ENCODE measurements at places on chromosomes 3 and 15.

DNA sequence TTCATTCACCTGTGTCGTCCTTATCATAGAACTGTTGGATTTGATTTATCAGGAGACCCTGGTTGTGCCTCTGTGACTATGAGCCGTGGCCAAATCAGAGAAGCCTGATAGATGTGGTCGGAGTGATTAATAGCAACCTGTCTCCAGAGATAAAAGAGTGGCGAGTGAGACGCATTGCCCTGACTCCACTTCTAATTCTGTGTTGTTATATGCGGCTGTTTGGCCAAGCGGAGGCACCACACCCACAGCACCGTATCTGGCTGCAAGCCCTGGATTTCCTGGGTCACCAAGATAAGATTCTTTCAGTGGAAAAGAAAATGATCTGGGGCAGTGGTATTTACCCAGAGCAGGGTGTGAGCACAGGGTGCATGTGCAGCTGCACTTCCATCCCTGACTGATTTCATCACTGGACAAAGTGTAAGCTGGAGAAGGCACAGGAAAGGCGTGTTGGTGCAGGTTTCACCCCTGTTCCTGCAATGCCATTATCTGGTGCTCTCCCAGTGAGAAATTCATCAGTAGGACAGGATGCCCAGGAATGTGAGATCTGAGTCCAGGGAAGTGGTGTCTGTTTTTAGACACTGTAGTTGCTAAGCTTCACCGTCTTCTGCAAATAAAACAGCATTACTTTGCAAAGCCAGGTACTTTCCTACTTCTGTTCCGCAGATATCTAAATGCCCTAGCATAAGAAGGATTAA is 84.6 kb downstream of the CD47 start:
- DNase-seq = no peak

DNA sequence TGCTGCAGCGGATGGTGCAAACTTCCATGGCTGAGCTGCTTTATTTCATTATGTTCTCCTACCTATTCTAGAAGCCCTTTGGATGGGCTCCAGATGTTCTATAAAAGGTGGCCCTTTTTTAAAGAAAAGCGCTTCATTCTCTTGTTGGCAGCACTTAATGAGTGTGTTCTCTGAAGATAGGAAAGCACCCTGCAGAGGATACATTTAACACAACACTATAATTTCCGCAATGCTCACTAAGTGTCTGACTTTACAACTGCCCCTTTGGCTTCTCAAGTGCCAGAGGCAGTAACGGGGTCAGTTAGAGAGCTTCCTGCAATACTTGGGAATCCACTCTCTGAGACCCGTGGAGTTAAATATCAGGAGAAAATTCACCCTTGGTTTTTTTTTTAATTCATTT is 88.1 kb downstream of the MDFIC2 start:
- DNase-seq = no peak

DNA sequence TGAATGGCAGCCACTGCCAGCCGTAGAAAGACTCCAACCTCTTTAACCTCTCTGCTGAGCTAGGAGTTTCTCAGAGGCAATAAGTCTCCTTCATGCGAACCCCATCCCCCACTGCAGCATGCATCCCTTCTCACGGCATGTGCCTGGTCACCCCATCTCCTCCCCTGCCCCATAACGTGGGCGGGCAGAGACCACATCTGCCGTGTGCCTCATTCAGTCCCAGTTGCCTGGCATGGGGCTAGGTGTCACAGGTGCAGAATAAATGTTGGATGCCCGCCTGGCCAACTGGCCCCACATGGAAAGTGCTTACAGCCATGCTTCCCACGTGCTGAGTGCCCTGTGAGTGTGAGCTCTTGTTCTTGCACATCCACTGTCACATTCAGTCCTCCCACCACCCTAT is 43.5 kb upstream of the NTRK3 start:
- no peak for DNase-seq

DNA sequence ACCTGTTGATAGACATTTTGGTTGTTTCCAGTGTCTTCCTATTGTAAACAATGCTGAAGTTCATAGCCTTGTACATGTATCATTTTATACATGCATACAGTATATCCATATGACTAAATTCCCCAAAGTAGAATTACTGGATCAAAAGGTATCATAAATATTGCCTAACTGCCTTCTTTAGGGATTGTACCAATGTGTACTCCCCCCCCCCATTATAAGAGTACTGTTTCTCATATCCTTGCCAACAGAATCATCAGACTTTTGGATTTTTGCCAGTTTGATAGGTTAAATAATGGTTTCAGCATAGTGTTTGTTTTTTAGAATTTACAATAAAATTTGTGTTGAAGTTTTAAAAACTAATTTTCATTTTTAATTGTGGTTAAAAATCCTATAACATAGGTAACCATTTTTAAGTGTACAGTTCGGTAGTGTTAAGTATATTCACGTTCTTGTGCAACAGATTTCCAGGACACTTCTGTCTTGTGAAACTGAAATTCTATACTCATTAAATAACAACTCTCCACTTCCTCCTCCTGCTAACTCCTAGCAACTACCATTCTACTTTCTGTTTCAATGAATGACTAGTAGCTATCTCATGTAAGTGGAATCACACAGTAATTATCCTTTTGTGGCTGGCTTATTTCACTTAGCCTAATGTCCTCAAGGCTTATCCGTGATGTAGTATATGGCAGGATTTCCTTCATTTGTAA is 30.8 kb upstream of the MAP3K13 start:
- DNase-seq = no peak

- no peak for DNase-seq
Measured at GRCh38 chr15:39786447-39787056, 3.9 kb upstream of the FSIP1 start.

Measured in nucleus accumbens (tissue), 56 donors.